NCI-H187 treated with DMSO at 0.1 percent for 48 hours (cell line): ENCODE measurements at places on chromosomes 7 and 10.

DNA sequence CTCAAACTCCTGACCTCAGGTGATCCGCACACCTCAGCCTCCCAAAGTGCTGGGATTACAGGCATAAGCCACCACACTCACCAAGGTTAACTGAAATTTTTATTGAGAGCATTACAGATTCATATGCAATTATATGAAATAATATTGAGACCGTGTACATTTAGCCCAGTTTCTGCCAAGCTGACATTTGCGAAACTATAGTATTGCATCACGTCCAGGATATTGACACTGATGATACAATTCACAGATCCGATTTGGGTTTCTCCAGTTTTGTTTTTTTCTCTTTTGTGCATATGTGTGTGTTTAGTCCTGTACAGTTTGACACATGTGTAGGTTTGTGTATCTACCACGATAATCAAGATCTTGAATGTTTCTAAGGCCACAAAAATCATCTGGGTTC, 627.9 kb upstream of the FOXK1 start:
- no peak for DNase-seq

- DNase-seq, result no peak
Observed at GRCh38 chr7:67588631-67589030, 592.0 kb downstream of the TYW1 start.

DNA sequence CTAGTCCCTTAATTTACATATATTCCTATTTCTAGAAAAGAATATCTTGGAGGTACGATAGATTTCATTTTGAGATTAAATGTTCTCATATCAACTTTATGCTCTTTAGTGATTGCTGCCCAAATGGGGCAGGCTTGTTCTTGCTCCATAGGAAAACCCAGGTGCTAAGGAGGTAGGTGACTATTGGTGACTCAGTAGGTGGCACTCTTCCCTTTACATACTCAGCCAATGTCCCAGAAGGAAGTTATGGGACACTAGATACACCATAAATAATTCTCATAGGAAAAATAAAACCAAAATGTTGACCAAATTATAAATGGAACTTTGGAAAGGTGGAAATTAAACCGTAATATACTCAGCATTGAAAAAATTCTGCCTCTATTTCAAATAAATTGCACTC, 4.0 kb downstream of the SKAP2 start:
- DNase-seq, result no peak

DNA sequence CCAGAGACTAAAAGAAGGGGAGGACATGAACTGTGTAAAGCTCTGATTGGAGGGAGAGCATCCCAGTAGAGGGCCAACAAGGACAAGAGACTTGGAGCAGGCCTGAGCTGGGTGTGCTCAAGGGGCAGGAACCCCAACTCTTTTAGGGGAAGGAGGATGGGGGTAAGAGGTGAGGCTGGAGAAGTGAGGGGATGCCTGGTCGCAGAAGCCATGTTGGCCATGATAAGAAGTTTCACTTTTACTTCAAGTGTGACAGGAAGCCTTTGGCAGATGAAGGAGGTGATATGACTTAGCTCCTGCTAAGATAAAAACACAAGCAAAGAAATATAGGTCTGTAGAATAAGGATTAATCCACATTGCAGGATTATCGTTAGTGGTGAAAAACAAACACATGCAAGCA, 208.3 kb downstream of the JAZF1 start:
- DNase-seq, result no peak
